ENCODE measurements at places on chromosomes 16 and 17.

GRCh38 chr16:49342336-49343265 lies 31.0 kb upstream of the C16orf78 start:
- DNase-seq = no peak

GRCh38 chr17:48726916-48727286 lies 1.6 kb downstream of the HOXB13 start:
- no peak for DNase-seq

- peak; percentile 26 for DNase-seq
These were observed 9.3 kb downstream of the RIPOR1 start for GRCh38 chr16:67537636-67538591.

DNA sequence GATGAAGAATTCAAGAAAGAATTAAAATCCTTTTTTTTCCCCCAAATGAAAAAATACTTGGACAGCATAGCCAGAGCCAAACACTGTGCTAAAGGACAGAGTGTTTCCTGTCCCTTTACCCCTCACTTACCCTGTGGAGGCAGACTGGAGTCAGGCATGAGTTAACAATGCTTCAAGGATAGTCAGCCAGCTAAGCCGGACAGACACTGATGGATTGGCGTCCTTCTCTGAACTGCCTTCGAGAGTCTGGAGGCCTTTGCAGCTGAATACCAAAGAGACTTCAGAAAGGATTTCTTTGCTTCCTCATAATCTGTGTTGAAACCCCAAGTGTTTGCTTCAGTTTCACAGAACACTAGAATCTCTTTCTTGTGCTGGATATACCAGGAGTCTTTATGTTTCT lies 4.6 kb downstream of the METTL9 start:
- no peak for DNase-seq

DNA sequence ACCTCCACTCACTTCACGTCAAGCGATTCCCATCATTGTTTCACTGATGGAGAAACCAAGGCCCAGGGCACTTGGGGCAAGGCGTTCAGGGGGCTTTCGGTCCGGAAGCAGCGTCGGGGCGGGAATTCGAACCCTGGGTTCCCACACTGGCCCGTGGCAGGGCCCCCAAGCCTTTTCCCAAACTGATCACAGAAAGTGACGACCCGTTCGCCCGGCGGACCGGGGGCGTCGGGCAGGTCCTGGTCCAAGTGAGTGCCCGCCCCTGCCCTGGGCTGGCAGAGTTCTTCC lies 856 bp upstream of the MON1B start:
- DNase-seq = no peak

- DNase-seq = no peak
These were observed 3.0 kb downstream of the KCTD13 start for GRCh38 chr16:29922986-29923501.

DNA sequence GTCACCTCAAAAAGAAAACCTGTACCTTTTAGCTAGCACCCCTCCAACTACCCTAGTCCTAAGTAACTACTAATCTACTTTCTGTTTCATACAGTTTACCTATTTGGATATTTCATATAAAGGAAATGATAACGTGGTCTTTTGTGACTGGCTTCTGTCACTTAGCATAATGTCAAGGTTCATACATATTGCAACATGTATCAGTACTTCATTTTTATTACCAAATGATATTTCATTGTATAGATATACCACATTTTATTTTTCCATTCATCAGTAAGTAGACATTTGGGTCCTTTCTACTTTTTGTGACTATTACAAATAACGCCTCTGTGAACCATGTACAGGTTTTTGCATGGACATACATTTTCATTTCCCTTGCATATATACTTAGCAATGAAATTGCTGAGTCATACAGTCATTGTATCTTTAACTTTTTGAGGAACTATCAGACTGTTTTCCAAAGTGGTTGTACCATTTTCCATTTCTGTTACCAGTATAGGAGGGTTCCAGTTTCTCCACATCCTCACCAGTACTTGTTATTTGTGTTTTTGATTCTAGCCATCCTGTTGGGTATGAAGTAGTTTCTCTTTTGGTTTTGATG lies 23.7 kb downstream of the MOSMO start:
- DNase-seq = no peak
